ENCODE measurements at places on chromosomes 5 and 9.

GRCh38 chr9:35517131-35517530 is 27.2 kb downstream of the RUSC2 start:
- no peak for DNase-seq

- DNase-seq: no peak
These were observed 104.2 kb downstream of the TAF11L14 start for GRCh38 chr5:17738446-17738845.

GRCh38 chr9:132578367-132578932 is 4.0 kb upstream of the BARHL1 start:
- DNase-seq: no peak

DNA sequence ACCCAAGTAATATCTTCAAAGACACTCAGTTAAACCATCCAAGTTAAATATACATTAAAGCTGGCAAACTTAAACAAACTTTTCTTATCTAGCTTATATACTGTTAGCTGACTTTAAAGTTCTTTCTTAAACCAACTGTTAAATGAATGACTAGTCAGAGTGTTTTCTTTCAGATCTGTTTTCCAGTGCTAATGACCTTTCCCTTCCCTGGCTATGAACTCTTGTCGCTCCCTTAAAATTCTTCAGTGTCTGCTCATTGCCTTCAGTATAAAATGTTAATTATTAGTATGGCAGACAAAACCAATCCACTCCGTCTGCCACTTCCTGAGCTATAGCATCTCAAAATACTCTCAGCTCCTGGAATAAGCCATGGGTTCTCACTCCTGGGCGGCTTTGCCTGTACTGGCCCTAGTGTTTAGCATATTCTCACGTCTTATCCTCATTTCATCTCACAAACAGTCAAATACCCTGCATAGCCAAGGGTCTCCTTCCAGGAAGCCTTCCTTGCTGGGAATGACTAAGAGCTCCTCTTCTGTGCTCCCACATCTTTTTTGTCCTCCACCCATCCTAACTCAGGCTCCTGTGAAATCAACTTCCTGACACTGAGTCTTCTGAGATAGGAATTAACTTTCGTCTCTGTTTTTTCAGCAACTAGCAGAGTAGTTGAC is 87.7 kb downstream of the VCAN start:
- DNase-seq: no peak

DNA sequence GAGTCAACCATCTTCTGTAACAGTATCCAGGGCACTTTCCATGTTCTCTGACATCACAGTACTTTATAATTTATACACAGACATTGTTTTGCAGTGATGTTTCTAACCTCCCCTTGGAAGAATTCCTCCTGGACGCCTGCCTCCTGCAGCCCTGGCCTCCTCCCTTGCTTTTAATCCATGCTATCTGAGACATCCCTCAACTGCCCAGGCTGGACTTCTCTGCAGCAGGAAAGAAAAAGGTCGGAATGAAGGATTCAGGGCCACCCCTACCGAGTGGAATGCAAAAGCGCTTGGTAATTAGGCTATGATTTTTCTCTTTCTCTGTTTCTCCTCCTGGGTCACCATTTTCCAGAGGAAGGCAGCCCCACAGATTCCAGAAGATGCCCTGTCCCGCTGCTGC is 47.0 kb upstream of the SHC3 start:
- DNase-seq: no peak

DNA sequence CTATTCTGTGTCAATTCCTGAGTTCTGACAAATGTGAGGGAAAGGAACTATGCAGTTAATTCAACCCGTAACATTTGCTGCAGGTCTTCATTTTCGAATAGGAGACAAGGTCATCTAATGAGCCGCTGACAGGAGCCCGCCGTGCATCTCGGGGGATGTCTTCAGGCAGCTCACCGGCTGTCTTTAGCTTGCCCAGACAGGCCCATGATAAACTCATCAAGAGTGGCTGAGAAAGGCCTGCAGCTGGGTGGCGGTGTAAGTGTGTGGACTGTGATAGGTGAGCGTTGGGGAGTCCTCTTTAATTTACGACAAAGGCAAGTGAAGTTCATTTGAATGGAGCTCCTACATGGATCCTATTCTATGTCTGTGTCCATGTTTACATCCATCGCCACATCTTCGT is 190.5 kb downstream of the ADCY2 start:
- DNase-seq: no peak

All from activated B cell treated with CpG ODN at 0.5 μM for 24 hours (primary cell).